NCI-H1092 (cell line): ENCODE measurements at places on chromosomes 11 and 22.

DNA sequence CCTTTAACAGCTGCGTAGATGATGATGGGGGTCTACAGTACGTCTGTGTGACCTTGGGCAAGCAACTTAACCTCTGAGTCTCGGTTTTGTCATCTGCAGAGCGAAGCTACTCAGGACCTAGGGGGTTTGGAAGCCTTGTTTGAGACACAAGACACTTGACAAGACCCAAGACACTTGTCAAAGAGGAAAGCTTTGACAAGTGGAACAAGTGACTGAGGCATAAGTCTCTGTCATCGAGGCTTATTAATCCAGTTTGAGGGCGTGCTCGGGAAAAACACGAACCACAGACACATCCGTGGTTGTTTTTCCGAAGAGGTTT lies 732 bp upstream of the PC start:
- no peak for DNase-seq

GRCh38 chr22:22959147-22959827 lies 71.7 kb downstream of the IGLL5 start:
- DNase-seq = peak; percentile 77

DNA sequence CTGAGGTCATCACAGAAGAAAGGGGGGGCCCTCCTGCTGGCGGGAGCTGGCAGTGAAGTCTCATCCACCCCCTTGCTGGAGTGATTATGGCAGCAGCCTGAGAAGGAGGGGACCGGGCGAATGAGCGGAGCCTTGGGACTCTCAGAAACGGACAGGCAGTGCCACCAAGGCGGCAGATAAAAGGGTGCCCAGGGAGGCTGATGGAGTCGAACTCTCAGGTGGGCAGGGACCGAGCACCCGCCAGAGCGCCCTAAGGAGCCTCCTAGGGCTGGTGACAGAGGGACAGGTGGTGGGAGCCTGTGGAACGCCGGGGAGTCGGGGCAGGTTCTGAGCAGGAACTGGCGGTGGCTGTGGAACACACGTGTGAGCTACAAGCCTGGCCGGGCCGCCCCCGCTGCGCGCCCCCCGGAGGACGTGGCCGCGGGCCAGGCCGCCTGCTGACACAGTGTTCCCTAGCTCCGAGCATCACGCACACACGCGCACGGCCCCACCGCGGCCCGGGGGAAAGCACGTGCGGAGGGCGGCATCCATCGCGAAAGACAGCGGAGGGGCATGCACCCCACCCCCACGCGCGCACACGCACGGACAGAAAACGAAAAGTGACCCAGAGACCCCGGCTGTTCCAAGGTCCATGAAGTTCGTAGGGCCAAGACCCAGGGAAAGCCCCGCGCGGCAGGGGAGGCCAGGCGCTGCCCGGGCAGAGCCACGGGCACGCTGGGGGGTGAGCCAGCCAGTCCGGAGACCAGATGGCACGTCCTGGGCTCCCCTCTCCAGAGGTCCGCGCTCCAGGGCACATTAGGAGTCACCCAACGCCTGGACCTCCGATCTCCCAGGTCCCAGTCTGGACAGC lies 1.0 kb downstream of the VWCE start:
- DNase-seq = peak; percentile 53

DNA sequence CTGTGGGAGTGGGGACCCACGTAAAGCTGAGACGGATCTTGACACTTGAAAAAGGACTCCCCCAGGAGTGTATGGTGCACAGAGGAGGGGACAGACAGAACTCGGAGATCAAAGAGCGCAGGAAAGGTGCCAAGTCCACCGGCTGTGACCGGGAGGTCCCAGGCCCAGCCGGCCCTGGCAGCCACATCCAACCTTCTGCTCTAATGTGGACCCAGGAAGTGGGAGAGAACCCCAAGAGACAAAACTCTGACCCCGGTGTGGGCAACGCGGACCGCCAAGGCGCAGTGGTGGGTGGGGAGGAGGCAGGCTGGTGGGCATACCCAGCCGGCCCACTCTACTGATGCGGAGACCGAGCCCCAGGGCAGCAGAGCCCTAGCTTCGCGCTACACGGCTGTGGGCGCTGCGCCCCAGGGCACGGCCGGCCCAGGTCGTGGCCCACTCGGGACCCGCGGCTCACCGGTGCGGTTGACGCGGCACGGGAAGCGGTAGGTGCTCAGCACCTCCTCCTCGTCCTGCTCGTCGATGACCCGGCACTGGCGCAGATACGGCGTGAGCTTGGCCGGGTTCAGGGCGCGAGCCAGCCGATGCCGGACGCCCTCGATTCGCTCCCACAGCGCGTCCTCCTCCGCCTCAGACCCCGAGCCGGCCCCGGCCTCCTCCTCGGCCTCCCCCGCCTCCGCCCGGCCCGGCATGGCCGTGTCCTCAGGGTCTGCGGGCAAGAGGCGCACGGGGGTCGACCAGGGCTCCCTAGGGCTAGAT lies 527 bp downstream of the CARD10 start:
- no peak for DNase-seq

DNA sequence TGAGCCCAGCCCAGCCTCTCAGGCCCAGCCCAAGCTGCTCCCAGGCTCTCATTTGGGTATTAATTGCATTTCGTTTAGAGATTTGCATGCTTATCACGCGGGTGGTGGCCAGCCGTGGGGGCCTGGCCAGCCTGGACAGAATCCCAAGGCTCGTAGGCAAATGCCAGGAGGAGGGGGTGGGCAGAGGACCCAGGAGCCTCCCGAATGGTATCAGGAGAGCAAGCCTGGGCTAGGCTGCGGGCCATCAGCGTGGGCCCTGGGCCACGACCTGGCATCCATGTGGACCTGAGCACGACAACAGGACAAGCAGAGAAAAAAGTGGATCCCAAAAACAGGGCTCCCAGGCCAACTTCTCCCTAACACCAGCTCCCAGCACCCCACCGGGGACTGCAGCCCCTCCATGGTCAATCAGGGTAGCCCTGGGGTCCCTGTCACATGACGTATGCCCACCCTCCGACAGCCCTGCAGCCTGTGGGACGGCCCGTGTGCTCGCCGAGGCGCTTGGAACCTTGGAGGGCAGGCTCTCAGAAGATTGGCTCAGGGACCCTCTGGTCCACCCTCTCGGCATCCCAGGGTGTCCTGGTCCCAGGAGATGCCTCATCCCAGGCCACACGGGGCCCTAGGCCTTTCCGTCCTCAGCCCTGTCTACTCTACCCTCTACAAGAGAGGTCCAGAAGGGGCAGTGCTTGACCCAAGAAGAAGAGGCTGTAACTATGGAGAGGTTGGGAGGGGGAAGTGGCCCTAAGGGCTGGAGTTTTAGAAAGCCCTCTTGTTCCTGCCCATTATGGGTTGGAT lies 8.8 kb downstream of the ASCL2 start:
- no peak for DNase-seq

DNA sequence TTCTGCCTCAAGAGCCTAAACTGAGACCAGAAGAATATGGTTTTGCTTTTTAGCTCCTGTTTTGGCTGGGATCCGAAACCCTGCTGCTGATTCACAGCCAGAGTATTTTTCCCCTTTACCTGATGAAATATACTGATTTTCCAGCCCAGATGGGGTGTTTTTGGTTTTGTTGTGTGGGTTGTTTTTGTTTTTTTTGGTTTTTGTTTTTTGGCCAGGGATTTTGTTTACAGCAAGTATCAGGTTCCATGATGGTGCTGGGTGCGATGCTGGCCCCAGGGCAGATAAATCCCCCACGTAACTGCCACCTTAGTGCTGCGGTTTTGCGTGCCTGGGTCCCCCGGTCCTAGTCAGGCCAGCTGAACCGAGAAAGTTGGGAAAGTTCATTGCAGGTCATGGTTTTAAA lies 103.7 kb downstream of the ZBTB16 start:
- no peak for DNase-seq

DNA sequence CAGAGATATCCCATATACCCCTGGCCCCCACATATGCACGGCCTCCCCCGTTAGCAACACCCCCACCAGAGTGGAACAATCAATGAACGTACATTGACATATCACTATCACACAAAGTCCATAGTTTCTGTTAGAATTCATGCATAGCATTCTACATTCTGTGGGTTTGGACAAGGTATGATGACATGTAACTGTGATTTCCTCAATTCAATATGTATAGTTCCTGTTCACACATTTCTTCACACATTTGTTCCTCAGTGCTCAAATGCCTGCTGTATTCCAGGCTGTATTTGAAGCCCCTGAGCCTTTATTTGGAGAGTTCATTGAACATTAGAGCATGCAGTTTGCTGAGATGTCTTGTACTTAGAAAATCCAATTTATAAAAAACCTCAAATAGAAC lies 69.9 kb downstream of the PTPRJ start:
- no peak for DNase-seq

DNA sequence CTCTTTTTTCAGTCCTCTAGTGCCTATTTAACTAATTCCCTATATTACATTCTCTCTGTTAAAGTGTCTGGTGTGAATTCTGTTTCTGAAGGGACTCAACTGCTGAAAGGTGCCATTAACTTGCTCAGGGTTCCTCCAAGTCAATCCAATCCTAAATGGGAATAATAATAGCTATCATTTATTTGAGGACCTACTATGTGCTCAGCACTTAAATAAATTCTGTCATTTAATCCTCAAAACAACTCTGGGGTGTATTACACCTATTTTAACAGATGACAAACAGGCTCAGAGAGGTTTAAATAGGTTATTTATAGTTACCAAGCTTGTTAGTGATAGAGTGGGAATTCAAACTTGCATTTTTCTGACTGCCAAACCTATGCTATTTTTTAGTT lies 40.6 kb upstream of the POLD3 start:
- DNase-seq = no peak

DNA sequence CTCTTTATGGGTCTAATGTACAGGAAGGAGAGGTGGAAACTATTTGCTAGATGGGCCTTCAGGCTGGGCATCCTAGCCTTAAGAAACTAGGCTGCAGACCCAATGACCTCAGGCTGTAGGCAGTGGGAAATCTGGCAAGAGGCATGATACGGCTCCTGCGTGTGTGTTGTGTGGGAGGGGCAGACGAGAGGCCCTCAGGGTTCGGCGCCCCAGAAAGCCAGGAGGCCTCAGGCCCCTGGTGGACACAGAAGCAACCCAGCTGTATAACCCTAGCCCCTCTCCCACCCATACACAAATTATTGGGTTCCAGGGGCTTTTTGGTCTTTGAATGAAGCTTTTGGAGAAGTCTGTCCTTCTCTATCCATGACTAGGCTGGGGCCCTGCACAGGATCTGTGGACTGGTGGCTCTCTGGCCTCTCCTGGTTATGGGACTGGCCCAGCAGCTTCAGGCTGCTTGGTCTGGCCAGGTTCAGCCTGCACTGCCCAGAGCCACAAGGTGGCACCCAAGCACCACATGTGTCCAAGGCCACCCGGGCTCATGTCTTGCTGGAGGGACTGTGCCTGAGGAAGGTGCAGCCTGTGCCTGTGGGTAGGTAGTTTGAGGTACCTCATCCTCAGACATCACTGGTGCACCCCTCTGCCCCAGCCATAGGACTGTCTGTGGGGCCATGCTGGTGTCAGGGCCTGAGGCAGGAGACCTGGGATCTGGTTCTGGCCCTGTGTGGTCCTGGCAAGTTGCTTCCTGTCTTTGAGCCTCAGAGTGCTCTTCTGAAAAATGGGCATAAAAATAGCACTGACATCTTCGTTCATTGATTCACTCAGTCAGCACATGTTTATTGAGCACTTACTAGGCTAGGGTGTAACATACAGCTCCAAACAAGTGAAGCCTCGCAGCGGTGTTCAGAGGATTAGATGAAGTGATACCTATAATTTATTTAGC lies 87.5 kb downstream of the RRM1 start:
- DNase-seq = peak; percentile 14

- no peak for DNase-seq
Measured at GRCh38 chr11:19164881-19165280, 36.9 kb downstream of the CSRP3 start.

- no peak for DNase-seq
Measured at GRCh38 chr22:19527861-19528417, 3.7 kb upstream of the CLDN5 start.

DNA sequence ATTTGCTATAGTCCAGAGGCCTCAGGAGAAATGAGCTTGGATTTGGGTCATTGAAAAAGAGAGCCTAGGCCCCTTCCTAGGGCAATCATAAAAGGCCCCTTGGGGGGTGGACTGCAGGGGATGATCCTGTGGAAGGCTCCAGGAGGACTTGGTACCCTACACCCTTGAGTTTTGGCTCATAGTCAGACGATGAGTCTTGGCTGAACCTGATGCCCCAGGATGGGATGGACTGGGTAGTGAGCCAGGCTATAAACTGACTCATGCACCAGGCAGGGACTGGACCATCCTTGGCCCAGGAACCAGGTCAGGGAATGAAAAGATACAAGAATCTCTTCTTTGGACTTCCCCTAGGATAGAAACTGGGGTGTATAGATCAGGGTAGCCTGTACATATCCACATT lies 54.2 kb downstream of the NAV2 start:
- no peak for DNase-seq

DNA sequence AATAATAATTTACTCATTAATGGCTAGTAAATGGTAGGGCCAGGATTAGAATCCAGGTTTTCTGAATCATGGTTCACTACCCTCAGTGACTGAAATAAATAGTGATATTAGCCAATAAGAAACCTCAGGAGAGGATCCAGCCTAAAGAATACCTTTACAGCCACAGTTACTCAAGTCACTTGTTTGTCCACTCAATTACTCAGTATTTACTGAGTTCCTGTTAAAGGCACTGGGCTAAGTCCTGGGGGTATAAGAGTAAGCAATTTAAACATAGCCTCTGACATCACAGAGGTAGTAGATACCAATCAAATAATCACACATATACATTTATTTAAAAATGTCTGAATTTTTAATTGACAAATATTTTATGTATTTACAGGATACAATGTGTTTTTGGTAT lies 56.8 kb upstream of the GAB2 start:
- no peak for DNase-seq

- peak; percentile 56 for DNase-seq
Measured at GRCh38 chr11:118790357-118791110, 430 bp downstream of the DDX6 start.

DNA sequence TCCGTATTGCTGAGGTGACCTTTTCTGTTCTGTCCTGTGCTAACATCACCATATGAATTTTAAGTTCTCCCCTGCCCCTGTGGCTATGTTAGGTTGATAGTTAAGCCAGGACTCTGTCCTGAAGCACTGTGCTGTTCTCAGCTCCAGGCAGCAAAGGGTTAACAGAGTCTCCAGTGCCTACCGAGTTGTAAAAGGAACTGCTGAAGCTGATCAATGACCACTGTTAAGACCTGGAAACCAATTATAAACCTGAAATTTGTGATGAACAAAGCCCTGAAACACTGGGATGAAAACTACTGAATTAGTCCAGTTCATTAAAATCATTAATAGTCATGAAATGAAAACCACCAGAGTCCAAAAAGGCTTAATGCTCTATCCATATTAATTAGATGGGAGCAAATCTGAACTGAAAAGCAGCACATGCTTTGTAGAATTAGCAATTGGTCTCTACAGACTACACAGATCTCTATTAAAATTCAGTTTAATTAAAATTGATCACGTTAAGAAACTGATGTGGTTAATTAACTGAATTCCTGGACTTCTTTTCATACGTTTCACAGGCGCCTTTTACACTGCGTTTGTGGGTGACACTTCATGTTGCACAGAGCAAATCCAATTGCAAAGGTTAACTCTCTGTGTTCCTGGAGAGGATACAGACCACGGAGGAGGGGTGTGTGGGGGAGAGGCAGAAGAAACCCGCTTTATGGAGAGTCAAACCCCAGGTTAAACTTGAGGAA lies 188.5 kb upstream of the MPPED2 start:
- DNase-seq = no peak
